Spinal cord (tissue), 10 donors: ENCODE measurements at places on chromosomes 3 and 15. TPM values are rescaled to one million over a fixed set of nuclear protein-coding genes. Genes with fewer than 3 reads are reported as not detected.
A peak's percentile ranks its signal among the peaks of the same experiment; 100 is the strongest.

The SERPINI2 gene
- total RNA-seq: 6.3 TPM

The PLS1 gene
- total RNA-seq: 4.7 TPM

The LZTFL1 gene
- total RNA-seq: 28.8 TPM

The SERPINI1 gene
- 127 TPM for total RNA-seq

The CHRFAM7A gene
- total RNA-seq: 9.0 TPM

The ITIH1 gene
- 0.44 TPM for total RNA-seq

The TYRO3 gene
- total RNA-seq: 33.7 TPM

The NMNAT3 gene
- total RNA-seq: 10.0 TPM

DNA sequence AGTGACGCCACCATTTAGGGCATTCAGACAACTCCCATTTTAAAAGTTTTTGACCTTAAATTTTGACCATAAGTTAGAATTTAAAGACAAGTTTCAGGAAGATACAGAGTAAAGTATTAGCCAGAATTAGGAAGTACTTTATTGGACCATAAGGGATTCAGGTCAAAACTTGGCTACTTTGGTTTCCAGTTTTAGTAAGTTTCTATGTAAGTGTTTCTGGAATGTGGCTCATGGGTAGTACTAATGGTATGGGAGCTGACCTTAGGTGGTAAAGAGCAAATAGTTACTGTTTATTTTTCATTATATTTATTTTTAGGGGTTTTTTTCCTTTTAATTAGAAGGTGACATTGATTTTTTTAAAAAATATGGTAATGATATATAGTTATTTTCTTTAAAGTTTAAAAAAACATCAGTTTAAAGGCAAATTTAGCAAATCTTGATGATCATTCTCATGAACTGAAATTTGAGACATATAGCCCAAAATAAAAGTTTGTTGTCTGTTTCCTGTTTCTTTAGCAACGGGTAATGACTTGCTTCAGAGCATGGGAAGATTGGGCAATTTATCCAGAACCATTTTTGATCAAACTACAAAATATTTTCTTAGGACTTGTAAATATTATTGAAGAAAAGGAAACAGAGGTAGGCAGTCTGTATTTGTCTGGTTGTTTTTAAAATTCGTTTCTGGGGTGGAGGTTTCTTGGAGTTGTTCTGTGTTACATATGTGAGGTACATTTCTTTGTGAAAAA, 34.3 kb downstream of the U2SURP start:
- DNase-seq: no peak

- no peak for DNase-seq
Measured at GRCh38 chr15:62833646-62834045, 208.9 kb upstream of the TPM1 start.

DNA sequence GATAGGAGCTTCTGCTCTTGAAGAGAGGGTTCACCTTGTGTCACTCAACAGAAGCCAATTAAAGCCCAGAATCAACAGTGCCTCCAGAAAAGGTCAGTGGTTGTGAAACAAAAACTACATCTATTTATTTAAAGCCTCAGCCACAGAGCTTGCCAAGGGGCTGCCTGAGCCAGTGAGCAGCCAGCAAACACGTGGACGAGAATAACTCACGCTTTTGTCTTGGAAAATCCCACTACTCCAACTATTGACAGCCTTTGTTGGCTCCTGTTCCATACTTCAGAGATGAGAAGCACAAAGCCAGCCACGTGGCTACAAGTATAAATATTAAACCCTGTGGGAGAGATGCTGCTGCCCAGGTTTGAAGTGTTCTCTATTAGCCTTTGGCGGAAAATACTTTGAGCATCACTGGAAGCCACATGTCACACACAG, 10.3 kb downstream of the GPR156 start:
- no peak for DNase-seq

DNA sequence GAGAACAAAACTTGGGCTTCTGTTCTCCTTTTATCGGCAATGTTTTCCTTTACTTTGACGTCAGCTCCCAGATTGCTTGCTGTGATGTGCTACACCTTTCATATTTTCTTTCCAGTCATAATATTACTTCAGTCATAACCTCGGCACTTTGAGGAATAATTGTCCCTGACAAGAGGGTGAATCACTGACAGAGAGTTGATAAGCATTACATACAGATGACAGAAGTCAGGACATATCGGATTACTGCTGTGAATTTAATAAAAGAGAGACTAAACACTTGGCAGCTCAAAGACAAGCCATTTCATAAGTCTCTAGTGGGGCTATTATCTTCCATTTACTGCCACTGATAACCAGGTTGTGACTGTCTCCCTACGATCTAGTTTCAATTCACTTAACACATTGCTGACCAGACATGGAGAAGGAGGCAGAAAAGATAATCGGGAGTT, 362.1 kb upstream of the ARRDC4 start:
- DNase-seq: peak; percentile 67

GRCh38 chr15:95845862-95846515, 484.5 kb upstream of the NR2F2 start:
- DNase-seq: peak; percentile 66

DNA sequence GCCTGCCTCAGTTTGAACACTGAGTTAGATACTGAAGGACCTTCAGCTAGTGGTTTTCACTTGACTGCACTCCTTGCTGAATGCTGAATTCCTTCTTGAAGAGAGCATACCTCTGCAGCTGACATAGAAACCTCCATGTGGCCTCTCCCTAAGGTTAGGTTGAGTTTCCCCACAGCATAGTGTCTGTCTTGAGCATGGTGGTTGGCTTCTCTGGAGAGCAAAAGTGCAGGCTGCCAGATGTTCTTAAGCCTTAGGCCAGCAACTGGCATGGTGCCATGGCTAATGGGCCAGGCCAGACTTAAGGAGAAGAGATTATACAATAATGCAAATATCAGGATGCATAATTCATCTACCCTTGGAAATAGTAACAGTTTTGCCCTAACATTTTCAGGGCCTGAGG, 545.6 kb upstream of the ZNF385D start:
- no peak for DNase-seq

DNA sequence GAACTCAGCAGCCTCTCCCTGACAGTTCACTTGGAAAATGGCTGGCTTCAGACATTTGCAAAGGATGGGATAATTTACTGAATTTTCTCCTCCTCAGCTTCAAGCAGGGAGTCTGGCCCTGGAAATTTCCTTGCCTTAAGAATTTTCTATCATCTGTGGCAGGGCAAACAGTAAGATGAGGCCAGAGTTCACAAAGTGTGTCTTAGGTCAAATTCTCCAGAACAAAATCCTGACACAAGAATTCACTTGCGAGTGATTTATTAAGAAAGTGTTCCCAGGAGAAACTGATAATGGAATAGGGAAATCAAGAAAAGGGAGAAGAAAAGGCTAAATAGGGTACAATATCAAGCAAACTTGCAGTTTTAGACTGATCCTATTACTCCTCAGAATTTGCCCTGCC, 55.3 kb downstream of the SNTN start:
- no peak for DNase-seq

GRCh38 chr3:115139072-115139471, 8.0 kb downstream of the ZBTB20 start:
- no peak for DNase-seq

DNA sequence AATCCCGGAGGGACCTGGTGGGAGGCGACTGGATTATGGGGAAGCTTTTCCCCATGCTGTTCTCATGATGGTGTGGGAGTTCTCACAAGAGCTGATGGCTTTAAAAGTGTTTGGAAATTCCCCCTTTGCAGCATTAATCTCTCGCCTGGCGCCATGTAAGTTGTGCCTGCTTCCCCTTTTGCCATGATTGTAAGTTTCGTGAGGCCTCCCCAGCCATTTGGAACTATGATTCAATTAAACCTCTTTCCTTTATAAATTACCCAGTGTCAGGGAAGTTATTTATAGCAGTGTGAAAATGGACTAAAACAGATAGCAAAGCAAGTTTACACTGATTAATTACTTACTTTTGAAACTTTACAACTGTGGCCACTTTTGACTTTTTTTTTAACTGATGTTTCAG, 10.6 kb upstream of the U2SURP start:
- DNase-seq: no peak

DNA sequence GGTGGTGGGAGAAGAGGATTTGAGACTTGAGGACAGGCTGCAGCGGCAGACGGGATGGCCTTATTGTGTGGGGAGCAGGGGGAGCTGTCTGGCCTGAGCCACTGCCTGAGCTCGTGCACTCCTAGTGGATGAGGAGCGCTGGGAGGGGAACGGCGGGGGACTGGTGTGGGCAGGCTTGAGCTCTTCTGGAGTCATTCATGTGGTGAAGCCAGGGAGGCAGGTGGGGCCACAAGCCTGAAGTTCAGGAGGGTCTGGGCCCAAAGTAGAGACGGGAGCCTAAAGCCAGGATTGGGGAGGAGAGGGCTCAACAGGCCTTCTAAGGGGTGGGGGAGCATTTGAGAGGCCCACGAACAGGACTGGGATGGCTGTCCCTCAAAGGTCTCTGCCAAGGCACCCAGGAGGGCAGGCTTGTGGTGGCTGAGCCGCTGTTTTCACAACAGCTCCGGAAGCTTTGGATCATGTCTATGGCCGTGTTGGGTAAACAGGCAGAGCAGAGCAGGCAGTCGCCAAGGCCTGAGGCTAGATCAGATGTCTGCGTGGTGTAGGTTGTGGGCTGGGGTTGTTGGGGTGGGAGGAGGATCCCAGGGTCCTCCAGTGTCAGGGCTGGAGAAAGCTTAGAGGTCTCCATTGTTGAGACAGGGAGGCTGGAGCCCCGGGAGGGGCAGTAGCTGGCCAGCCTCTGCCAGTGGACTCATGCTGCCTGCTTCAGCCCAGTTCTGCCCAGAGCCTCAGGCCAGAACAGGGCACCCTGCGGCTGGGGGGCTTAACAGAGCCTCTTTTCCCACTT, 8.2 kb downstream of the PRKCD start:
- no peak for DNase-seq

- peak; percentile 50 for DNase-seq
Measured at GRCh38 chr3:217948-218347, 21.4 kb downstream of the CHL1 start.

GRCh38 chr15:95131131-95131556, 899.8 kb downstream of the MCTP2 start:
- no peak for DNase-seq

DNA sequence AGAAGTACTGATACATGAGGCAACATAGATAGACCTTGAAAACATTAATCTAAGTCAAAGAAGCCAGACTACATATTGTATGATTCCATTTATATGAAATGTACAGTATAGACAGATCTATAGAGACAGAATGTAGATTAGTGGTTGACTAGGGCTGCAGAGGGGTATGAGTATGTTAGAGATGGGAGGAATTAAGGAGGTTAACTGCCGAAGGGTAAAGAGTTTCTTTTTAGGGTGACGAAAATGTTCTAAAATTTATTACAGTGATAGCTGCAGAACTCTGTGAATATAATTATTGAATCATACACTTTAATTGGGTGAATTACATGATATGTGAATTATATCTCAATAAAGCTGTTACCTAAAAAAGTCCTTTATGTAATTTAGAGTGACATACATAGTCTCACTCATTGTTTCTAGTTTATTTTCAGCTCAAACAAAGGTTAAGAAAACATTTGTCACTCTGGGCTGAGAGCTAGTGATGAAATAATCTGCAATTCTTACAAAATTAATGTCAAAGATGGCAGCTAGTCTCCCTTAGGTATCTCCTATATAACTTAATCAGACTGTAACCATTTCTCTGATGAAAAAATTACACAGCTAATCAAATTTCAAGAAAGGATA, 61.4 kb downstream of the DENND4A start:
- no peak for DNase-seq

- no peak for DNase-seq
Measured at GRCh38 chr3:54949491-54950044, 21.7 kb upstream of the LRTM1 start.

DNA sequence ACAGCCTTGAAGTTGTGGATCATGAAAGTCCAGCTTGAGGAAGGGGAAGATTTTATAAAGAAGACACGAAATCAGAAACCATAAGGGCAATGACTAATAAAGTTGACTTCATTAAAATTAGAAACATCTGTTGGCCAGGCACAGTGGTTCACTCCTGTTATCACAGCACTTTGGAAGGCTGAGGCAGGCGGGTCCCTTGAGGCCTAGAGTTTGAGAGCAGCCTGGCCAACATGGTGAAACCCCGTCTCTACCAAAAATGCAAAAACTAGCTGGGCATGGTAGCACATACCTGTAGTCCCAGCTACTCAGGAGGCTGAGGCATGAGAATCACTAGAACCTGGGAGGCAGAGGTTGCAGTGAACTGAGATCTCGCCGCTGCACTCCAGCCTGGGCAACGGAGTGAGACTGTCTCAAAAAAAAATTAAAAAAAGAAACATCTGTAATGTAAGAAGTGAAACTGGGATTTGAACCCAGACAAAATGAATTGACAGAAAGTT, 7.9 kb upstream of the UBXN7 start:
- no peak for DNase-seq

DNA sequence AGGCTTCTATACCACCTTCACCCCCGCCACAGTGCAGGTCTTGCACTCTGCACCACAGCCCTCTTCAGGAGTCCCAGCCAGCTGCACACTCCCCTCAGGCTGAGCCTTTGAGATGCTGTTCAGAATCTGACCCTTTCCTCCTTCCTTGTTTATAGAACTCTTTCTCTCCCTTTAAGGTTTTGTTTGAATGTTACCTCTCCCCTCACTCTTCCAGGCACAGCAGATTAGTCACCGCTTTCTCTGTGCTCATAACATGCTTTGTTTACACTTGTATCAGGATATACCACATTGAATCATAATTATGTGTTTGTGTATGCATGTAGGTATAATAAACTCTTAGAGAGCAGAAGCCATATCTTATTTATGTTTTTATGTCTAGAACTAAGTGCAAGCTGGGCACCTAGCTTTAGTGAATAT, 168.4 kb upstream of the BCL6 start:
- no peak for DNase-seq

DNA sequence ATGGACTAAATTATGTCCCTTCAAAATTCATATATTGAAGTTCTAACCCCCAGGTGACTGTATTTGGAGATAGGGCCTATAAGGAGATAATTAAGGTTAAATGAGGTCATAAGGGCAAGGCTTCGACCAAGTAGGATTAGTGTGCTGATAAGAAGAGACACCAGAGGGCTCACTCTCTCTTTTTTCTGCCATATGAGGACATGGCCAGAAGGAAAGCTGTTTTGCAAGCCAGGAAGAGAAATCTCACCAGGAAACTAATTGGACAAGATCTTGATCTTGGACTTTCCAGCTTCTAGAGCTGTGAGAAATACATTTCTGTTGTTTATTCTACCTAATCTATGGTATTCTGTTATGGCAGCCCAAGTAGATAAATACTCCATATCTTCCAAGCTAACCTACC, 503.6 kb upstream of the NAALADL2 start:
- DNase-seq: no peak

DNA sequence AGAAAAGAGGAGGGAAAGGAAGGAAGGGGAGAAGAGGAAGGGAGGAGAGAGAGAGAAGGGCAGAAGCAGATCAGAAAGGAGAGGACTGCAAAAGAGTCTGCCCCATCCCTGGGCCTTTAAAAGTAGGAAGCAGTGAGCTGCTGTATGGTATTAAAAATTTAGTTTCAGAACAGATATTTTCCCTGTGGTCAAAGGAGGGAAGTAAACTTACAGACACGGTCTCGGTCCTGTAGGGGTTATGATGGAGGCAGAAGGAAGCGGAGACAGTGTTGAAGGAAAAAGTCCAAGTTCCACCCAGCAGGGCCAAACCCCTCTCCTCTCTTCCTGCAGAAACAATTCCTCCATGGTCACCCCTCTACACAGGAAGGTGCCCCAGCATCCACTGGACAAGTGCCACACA, 122.0 kb upstream of the PROK2 start:
- DNase-seq: no peak

- no peak for DNase-seq
Measured at GRCh38 chr3:87397211-87397610, 120.8 kb upstream of the POU1F1 start.

- no peak for DNase-seq
Measured at GRCh38 chr3:66083784-66084213, 45.1 kb upstream of the MAGI1 start.
